CD4-positive, alpha-beta T cell treated with Interleukin-1 beta for 1 hour (primary cell): ENCODE measurements at places on chromosomes 16 and 17.

- DNase-seq = peak; percentile 26
Observed at GRCh38 chr16:84065536-84066132, 23.0 kb upstream of the SLC38A8 start.

GRCh38 chr17:31488982-31489294 is 97.5 kb downstream of the RAB11FIP4 start:
- no peak for DNase-seq

DNA sequence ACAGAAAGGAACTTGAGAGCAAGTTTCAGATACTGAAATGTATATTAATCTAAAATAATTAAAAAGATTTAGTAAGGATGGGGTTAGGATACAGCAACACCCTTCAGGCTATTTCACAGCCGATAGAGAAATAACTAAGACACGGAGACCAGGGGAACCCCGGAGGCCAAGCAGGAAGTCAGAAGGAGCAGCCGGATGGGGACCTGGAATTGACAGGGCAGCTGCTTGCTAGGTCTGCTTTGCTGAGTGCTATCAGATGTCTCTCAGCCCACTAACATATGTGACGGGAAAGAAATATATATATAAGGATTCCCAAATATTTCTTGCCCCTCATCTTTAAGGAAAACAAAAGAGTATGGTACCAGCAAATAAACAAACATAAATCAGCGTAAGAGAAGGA is 154.1 kb upstream of the CDH5 start:
- no peak for DNase-seq

GRCh38 chr17:81184555-81184954 is 18.5 kb upstream of the AATK start:
- DNase-seq = no peak

- peak; percentile 30 for DNase-seq
Observed at GRCh38 chr17:68383443-68384321, 73.6 kb downstream of the WIPI1 start.

GRCh38 chr16:24748242-24748641 is 18.8 kb downstream of the TNRC6A start:
- no peak for DNase-seq

- no peak for DNase-seq
Observed at GRCh38 chr16:9351440-9351839, 260.0 kb downstream of the HAPSTR1 start.

GRCh38 chr16:14003074-14003570 is 68.0 kb upstream of the MRTFB start:
- DNase-seq = peak; percentile 4

GRCh38 chr17:69451416-69452394 is 37.2 kb downstream of the MAP2K6 start:
- no peak for DNase-seq
